ENCODE measurements at places on chromosomes 13 and 19. TPM values are rescaled to one million over a fixed set of nuclear protein-coding genes. Genes with fewer than 3 reads are reported as not detected.

- peaks cover 22% of the 10 kb centered on the region for H3K4me1 ChIP-seq
- H3K36me3 ChIP-seq: no peaks in the 10 kb centered on the region
- peak overlapping the region; percentile 66 for H3K27ac ChIP-seq
- H3K27me3 ChIP-seq: no peaks in the 10 kb centered on the region
- no peak for DNase-seq
Observed at GRCh38 chr19:1864480-1865171, 1.2 kb upstream of the KLF16 start.

- no peak overlapping the region for H3K4me3 ChIP-seq
- H3K27ac ChIP-seq: no peak overlapping the region
- DNase-seq: no peak
- H3K27me3 ChIP-seq: peaks cover 11% of the 10 kb centered on the region
Observed at GRCh38 chr19:4539169-4539692, 605 bp downstream of the LRG1 start.

DNA sequence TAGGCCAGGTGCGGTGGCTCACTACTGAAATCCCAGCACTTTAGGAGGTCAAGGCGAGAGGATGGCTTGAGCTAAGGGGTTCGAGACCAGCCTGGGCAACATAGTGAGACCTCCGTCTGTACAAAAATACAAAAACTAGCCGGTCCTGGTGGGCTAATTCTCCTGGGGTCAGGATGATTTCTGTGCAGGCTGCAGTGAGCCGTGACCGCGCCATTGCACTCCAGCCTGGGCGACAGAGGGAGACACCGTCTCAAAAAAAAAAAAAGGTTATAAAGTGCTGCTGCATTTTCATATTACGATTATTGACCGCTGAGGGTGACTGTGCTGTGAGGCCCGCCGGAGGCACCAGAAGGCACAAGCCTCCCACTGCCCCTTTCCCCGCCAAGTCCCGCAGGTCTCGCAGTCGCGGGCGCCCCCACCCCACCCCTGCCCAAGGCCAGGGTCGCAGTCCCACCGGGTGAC lies 477 bp upstream of the PLEKHF1 start:
- no peaks in the 10 kb centered on the region for H3K36me3 ChIP-seq
- peaks cover 53% of the 10 kb centered on the region for H3K4me1 ChIP-seq
- DNase-seq: no peak
- H3K27me3 ChIP-seq: no peaks in the 10 kb centered on the region

The ZNF534 gene
- total RNA-seq: not detected

The HIPK4 gene
- not detected for total RNA-seq

The PINLYP gene
- total RNA-seq: 0.96 TPM

The SPACA7 gene
- total RNA-seq: not detected

GRCh38 chr13:101390461-101390860 lies 25.8 kb downstream of the NALCN start:
- peak; percentile 65 for DNase-seq
- peaks cover 4% of the 10 kb centered on the region for H3K4me1 ChIP-seq
- H3K27me3 ChIP-seq: no peaks in the 10 kb centered on the region
- peak overlapping the region; percentile 20 for H3K27ac ChIP-seq

GRCh38 chr19:2529473-2529918 lies 53.6 kb downstream of the GADD45B start:
- H3K27me3 ChIP-seq: no peaks in the 10 kb centered on the region
- peak overlapping the region; percentile 55 for H3K27ac ChIP-seq
- H3K4me1 ChIP-seq: peaks cover 35% of the 10 kb centered on the region
- no peaks in the 10 kb centered on the region for H3K36me3 ChIP-seq
- no peak overlapping the region for H3K4me3 ChIP-seq

DNA sequence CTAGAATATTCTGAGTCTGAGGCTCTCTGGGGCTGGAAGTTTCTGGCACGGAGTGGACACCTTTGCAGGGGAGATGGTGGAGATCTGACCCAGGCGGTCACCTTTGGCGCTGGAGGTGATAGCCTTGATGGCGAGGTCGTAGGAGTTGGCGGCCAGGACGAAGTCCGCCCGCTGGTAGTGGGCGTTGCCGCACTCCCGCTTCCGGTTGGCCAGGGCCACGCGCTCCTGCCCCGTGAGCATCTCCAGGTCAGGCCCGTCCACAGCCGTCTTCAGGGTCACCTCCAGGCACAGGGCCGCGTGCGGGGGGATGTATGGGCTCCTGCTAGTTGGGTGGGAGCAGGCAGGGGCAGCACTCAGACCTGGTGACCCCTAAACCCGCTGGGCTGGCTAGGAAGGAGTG lies 5.3 kb downstream of the FKBP8 start:
- no peak for DNase-seq
- H3K36me3 ChIP-seq: peaks cover 9% of the 10 kb centered on the region
- H3K4me3 ChIP-seq: no peak overlapping the region
- no peak overlapping the region for H3K27ac ChIP-seq
- peaks cover 10% of the 10 kb centered on the region for H3K4me1 ChIP-seq

DNA sequence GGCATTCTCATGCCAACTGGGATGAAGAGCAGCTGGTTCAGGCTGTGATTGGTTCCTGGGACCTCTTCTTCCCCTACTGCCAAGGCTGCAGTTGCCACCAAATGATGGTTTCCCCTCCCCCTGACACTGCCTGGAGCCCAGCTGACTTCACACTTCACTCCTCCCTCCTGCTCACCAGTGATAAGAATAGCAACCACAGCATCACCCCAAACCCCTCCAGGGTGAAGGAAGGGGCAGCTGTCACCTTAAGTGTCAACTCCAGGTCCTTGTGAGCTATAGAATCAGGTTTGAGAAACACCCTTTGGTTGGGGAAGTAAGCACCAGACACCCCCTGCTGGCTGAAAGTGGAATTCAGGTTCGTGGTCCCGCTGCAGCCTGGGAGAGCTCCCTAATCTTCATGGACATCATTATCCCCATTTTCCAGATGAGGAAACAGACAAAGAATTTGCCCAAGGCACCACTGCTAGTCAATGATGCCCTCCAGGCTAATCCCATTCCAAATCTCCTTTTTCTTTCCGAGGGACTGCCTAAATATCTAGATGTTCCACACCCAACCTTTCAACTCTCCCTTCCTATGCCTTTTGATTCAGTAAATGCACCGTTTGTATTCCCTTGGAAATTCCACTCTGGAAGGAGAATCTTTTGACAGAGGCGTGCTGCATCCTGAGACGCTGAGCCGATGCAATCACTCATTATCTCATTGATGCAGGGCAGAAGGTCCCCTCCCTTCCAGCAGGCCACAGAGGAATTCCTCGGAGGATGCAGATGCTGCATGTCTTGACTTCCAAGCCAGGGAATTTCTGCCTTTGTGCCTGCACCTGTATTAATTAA lies 50.6 kb upstream of the UQCRFS1 start:
- no peaks in the 10 kb centered on the region for H3K4me1 ChIP-seq
- DNase-seq: no peak
- H3K27ac ChIP-seq: no peak overlapping the region

The ZNF568 gene
- 5.5 TPM for total RNA-seq

DNA sequence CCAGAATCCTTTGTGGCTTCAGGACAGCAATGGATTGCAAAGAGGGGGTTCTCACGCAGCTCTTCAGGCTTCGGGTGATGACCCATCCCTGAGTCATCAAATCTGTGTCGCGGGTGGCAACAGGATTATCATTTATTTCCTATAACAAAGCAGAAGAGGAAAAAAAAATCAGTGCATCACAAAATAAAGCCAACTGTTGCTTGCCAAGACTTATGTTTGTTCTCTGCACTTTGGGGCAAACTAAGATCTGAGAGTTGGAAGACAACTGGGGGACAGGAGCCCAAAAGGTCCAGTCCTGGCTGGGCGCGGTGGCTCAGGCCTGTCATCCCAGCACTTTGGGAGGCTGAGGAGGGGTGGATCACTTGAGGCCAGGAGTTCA lies 6.4 kb downstream of the GNA15 start:
- H3K27me3 ChIP-seq: no peaks in the 10 kb centered on the region
- H3K27ac ChIP-seq: peak overlapping the region; percentile 80
- no peaks in the 10 kb centered on the region for H3K36me3 ChIP-seq
- DNase-seq: peak; percentile 67

The MEDAG gene
- total RNA-seq: 1.2 TPM

The KIRREL2 gene
- total RNA-seq: 0.18 TPM

DNA sequence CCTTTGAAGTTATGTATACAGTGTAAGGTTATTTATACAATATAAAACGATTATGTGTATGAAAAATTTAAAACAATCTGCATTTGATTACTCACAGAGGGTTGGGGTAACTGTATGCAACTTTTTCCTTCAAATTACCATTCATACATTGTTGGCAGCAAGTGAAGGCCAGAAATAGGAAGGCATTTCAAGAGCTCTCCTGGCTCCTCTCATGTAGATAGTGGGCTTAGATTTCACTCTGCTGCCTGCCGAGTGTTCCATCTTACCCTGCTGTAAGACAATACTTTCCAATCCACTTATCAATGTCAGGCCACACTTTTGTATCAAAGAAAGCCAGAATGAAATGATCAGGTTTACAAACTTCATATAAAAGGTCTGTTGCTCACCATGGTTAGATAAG lies 245.2 kb downstream of the DNAJC15 start:
- peak overlapping the region; percentile 79 for H3K27ac ChIP-seq
- no peak for DNase-seq
- peak overlapping the region; percentile 48 for H3K4me3 ChIP-seq
- H3K27me3 ChIP-seq: no peaks in the 10 kb centered on the region
- peaks cover 31% of the 10 kb centered on the region for H3K4me1 ChIP-seq
- H3K36me3 ChIP-seq: no peaks in the 10 kb centered on the region

GRCh38 chr13:73018336-73018735 lies 40.5 kb upstream of the KLF5 start:
- no peaks in the 10 kb centered on the region for H3K36me3 ChIP-seq
- H3K27me3 ChIP-seq: no peaks in the 10 kb centered on the region
- H3K4me1 ChIP-seq: peaks cover 5% of the 10 kb centered on the region
- H3K27ac ChIP-seq: peak overlapping the region; percentile 48

The ZNF134 gene
- total RNA-seq: 32.3 TPM

- H3K27me3 ChIP-seq: no peaks in the 10 kb centered on the region
Observed at GRCh38 chr13:52916486-52916990, 68.1 kb upstream of the PCDH8 start.

GRCh38 chr19:34667349-34668076 lies 9.4 kb downstream of the SCGB2B2 start:
- DNase-seq: peak; percentile 3
- no peak overlapping the region for H3K27ac ChIP-seq
- H3K36me3 ChIP-seq: no peaks in the 10 kb centered on the region
- no peaks in the 10 kb centered on the region for H3K4me1 ChIP-seq

The LATS2 gene
- total RNA-seq: 46.7 TPM

The MYO16 gene
- 0.05 TPM for total RNA-seq

DNA sequence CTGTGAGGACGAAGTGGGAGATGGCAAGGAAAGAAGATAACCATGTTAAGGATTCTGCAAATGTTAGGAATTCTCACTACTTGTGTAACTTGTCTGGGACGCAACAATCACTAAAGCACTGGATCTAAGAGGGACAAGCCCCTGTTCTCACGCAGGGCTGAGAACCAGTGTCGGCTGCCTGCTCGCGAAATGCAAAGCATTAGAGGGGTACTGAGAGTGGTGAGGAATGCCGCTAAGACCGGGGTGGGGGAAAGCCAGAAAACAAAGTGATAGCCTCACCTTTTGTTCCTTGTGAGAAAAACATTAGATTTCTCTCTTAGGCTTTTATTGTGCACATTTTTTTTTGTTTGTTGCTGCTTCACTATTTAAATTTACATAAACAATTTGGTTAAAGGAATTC lies 241.9 kb downstream of the ABCC4 start:
- no peaks in the 10 kb centered on the region for H3K27me3 ChIP-seq
- DNase-seq: no peak
- no peak overlapping the region for H3K4me3 ChIP-seq
- H3K36me3 ChIP-seq: no peaks in the 10 kb centered on the region
- no peak overlapping the region for H3K27ac ChIP-seq

The OSCAR gene
- 0.22 TPM for total RNA-seq

GRCh38 chr13:24625331-24625731 lies 54.9 kb upstream of the ATP12A start:
- no peaks in the 10 kb centered on the region for H3K4me1 ChIP-seq
- no peak overlapping the region for H3K4me3 ChIP-seq
- DNase-seq: no peak
- H3K27ac ChIP-seq: no peak overlapping the region
- H3K27me3 ChIP-seq: no peaks in the 10 kb centered on the region

The SIGLEC7 gene
- total RNA-seq: not detected

- H3K27me3 ChIP-seq: no peaks in the 10 kb centered on the region
- no peak overlapping the region for H3K4me3 ChIP-seq
- no peaks in the 10 kb centered on the region for H3K4me1 ChIP-seq
- peak; percentile 35 for DNase-seq
- no peaks in the 10 kb centered on the region for H3K36me3 ChIP-seq
- H3K27ac ChIP-seq: no peak overlapping the region
Observed at GRCh38 chr13:94031609-94032008, 447.9 kb downstream of the DCT start.

DNA sequence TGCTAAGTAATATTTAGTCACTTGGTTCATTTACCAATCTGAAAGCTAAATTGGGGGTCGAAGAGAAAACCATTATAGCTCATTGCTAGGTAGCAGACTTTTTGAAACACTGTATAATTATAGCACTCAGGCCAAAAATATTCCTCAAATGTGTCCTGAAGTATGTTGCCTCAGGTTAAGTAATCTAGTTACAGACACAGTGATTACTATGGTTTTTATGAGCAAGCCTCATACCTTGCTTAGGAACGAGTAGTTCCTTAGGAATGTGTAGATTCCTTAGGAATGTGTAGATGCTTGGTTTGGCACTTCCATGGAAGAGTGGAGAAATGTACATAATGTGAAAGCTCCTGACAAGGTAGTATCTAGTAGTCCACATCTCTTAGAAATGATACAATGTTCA lies 387.5 kb downstream of the LMO7 start:
- H3K36me3 ChIP-seq: no peaks in the 10 kb centered on the region
- H3K4me3 ChIP-seq: no peak overlapping the region
- H3K27ac ChIP-seq: no peak overlapping the region
- no peaks in the 10 kb centered on the region for H3K27me3 ChIP-seq
- DNase-seq: peak; percentile 37

GRCh38 chr13:44735806-44736205 lies 159.7 kb upstream of the TSC22D1 start:
- no peaks in the 10 kb centered on the region for H3K27me3 ChIP-seq
- H3K4me3 ChIP-seq: no peak overlapping the region
- no peaks in the 10 kb centered on the region for H3K36me3 ChIP-seq
- no peak overlapping the region for H3K27ac ChIP-seq
- no peak for DNase-seq
- no peaks in the 10 kb centered on the region for H3K4me1 ChIP-seq

DNA sequence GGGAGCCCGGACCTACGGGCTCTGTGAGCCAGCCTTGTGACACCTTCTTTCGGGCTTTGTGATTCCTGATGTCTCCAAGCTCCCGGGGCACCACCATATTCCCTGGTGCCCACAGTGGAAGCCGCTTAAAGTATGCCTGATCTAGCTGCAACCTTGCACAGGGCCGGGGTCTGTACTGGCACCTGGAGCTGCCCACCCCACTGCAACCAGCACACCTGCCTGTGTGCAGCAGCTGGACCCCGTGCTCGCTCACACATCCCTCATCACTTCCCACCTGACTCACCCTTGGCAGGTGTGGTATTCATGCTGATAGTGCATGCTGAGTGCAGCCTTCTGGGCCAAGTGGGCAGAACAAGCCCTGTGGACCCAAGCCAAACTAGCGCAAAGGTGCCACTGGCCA lies 1981.1 kb upstream of the PCDH20 start:
- no peak overlapping the region for H3K27ac ChIP-seq
- no peaks in the 10 kb centered on the region for H3K36me3 ChIP-seq
- no peak for DNase-seq
